ENCODE measurements at places on chromosomes 7 and 10.

- no peak for DNase-seq
These were observed 12.5 kb downstream of the STAG3 start for GRCh38 chr7:100190048-100190711.

DNA sequence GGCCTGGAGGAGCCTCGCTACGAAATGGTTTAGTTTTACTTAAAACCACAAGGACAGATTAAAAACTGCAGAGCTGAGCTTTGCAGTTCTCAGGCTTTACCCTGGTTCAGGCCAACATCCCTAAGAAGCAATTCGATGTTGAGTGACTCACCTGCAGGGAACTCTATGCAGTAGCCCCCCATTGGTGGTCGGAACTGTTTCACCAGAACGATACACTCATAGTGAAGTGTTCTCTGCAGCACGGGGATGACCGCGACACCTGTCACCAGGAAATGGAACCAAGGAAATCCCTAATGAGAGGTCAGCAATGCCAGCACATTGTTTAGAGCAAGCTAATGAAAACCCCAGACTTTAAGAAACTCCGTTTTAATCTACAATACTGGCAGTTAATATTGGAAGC is 18.0 kb downstream of the NUDT5 start:
- no peak for DNase-seq

DNA sequence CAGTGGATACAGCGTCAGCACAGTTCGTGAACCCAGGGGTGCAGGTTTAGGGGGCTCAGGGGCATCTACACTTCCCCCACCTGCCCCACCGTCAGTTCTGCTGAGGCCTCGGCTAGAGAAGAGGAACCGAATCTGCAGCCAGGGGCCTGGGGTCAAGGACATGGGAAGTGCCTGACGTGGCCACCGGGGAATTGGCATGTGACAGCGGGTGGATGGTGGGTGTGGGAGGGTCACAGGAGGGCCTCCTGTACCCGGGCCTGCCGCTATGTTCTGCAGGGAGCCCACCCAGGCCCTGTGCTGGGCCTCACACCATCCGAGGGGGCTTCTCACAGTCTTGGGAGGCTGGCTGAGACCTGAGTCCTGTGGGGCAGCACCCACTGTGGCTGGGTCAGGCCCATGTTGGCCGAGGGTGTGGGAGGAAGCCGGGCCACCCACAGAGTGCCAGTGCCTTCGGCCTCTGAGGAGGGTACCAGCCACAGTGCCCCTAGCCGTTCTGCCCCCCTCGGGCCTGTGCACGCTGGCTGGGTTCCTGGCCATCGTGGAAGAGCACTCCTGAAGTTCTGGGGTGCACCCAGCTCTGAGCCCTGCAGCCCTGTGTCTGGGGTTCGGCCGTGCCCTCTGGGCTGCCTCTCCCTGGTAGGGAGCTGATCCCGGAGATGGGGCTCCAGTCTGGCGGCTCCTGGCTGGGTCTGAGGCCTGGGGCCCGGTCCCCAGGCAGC is 5.9 kb downstream of the TTYH3 start:
- DNase-seq, result no peak

- no peak for DNase-seq
These were observed 534.3 kb downstream of the PARD3 start for GRCh38 chr10:34280599-34281374.

- peak; percentile 65 for DNase-seq
These were observed 7.3 kb upstream of the KLHDC10 start for GRCh38 chr7:130063036-130063435.

DNA sequence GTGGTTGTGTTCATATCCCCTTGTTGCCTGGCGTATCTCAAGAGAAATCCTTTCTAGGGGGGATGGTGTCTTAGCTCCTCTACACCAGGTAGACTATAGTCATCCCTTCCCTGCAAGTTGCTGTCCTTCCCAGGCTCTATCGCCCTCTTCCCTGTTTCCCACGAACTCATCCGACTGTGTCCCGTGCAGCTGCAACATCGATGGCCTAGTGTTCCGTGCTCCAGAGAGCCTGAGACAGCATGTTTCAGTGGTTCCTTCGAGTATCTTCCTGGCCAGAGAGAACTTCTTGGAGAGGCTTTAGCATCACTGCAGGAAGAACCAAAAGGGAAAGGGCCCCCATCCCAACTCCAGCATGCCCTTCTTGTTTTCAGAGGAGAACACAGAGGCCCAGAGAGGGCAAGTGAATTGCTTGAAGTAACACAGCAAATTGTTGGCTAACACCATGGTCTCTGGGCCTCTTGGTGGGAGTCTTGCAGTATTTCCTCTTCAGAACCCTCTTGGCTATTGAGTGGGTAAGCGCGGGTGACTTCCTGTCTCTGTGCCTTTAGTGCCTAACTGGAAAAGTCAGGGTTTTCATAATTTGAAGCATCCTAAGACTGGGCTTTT is 162.9 kb downstream of the RGS10 start:
- no peak for DNase-seq

DNA sequence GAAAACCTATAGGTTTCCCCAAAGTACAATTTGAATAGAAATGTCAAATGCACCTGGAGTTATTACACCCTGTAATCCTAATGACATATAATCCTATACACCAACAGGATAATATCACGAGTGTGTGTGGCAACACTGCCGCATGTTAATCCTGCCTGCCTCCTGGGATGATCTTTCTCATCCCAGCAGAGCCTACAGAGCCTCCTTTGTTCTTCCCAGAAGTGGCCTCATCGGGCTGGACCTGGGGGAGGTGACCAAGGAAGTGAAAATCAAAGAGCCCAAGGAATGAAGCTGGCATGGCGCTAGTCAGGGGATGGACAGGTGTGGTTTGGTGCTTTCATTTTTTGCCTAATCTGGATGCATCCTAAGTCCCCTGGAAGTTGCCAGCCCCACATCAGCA is 29.5 kb upstream of the LEP start:
- no peak for DNase-seq
